ENCODE measurements at places on chromosomes 11 and 22.

DNA sequence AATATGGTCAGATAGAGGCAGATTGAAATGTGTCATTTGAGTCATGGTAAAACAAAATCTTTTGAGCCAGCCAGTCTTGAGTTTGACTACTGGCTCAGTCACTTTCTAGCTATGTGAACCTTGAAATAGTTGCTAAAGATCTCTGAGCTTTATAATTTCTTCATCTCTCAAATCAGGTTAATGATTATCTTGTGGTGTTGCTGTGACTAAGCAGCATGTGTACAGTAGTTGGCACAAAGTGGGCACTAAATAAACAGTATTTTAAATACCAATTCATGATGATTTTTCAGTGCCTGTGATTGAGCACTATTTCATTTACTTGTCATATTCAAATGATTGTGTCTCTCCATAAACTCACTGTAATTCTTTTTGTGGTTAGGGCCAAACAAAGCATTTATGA is 70.8 kb downstream of the RAB38 start:
- no peak for DNase-seq

- no peak for DNase-seq
Observed at GRCh38 chr22:46672731-46673130, 52.5 kb downstream of the GRAMD4 start.

- DNase-seq = no peak
Observed at GRCh38 chr11:111421251-111421650, 42.2 kb upstream of the POU2AF1 start.

DNA sequence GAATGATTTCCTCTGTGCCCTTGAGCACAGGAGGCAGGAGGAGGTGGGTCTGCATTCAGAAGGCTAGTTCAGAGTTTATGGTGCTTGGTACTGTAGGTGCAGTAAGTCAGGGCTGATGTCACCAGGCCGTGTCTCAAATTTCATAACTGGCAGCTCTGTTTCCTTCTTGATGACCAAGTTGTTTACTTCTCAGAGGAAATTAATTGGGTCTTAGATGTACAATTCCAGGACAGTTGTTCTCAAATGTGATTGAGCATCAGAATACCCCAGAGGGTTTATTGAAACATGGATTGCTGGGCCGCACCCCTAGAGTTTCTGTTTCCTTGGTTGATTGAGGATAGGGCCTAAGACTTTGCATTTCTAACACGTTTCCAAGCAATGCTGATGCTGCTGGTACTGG is 6.2 kb downstream of the AMOTL1 start:
- DNase-seq = no peak

DNA sequence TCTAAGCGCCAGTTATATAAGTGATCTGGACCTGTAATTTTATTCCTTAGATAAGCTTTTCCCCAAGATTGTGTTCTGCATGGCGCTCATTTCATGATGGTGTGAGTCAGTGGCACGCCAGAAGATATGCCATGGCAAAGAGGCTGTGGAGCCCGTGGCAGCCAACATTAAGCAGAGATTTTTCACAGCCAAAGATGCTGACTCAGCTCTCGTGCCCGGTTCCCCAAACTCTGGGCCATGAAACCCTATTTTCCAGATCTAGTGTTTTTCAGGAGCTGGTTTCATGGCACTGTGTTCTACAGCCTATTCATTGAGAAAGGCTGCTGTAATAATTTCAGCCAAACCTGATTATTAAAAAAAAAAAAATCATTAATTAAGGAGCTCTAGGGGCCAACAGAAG is 15.4 kb upstream of the LINC01488 start:
- DNase-seq = no peak

DNA sequence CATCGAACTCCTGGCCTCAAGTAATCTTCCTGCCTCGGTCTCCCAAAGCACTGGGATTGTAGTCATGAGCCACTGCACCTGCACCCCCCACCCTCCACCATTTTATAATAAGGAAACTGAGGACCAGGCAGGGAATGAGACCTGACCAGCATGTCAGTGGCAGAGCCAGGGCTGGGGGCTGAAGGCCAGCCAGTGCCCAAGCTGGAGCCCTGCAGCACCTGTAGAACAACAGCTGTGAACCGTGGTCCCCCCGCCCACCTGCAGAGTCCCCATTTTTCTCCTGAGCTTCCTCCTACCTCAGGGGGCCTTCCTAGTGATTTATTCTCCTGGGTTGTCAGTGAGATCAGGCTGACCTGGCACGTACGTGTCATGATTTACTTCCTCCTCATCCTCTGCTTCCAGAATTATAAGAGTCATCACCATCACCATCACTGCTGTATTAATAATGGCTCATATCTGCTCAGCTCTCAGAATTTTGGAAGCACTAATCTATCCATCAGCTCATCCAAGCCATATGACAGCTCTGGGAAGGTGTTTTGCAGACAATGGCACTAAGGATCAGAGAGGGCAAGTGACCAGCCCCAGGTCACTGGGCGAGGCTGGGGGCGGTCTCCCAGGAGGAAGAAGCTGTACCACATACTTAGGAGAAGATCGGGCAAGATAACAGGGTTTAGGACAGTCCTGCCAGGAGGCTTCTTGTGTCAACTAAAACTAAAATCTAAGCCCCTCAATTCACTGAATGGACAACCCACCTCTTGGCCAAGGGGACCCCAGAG is 5.5 kb upstream of the SLCO2B1 start:
- no peak for DNase-seq

DNA sequence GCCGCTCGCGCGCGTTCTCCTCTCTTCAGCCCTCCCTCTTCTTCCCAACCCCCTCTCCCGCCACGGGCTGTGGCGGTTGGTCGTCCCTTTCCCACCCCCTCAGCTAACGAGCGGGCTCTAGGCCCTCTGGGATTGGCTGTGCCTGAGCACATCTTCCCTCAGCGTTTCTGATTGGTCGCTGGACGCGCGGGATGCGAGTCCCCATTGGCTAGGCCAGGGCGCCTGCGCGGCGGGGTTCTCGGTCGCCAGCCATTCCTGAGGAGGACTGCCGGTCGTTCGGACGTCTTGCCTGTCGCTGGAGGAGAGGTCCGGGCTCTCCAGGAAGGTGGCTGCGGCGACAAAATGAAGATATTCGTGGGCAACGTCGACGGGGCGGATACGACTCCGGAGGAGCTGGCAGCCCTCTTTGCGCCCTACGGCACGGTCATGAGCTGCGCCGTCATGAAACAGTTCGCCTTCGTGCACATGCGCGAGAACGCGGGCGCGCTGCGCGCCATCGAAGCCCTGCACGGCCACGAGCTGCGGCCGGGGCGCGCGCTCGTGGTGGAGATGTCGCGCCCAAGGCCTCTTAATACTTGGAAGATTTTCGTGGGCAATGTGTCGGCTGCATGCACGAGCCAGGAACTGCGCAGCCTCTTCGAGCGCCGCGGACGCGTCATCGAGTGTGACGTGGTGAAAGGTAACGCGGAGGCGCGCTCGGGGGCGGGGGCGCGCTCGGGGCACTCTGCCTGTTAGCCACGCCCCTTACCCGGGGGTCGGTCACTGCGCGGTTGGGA is at the start of gene RBM14:
Gene RBM14 (plus strand): TSS at position 252 of the 776 bp plus-strand sequence. CDS start 91 bp downstream, at position 343.
- peak; percentile 100 for DNase-seq
